GM23248 (cell line): ENCODE measurements at places on chromosomes 16 and 17. TPM values are rescaled to one million over a fixed set of nuclear protein-coding genes. Genes with fewer than 3 reads are reported as not detected.
A peak's percentile ranks its signal among the peaks of the same experiment; 100 is the strongest.

DNA sequence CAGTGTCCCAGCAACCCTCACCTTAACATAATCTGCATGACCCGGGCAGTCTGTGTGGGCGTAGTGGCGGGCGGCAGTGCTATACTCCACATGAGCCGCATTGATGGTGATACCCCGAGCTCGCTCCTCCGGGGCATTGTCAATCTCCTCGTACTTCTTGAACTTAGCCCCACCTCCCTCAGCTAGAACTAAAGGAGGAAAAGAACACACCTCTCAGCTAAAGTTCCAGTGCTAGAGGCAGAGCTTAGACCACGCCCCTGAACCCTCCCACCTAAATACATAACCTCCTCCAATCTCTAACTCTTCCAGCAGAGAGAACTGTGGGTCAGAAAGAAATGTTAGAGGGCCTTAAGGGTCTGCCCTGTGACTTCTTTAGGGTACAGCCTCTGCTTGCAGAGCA, 855 bp downstream of the TUFM start:
- peaks cover 11% of the 10 kb centered on the region for H3K4me1 ChIP-seq
- H3K27me3 ChIP-seq = no peaks in the 10 kb centered on the region
- H3K36me3 ChIP-seq = peaks cover 20% of the 10 kb centered on the region; the same call in 1 of the 2 replicates
- H3K4me3 ChIP-seq = peak overlapping the region; percentile 94
- peak overlapping the region; percentile 38 for H3K27ac ChIP-seq

GRCh38 chr17:259341-259976, 78.0 kb upstream of the DOC2B start:
- H3K36me3 ChIP-seq = no peaks in the 10 kb centered on the region
- H3K4me3 ChIP-seq = no peak overlapping the region
- no peak for DNase-seq
- H3K4me1 ChIP-seq = no peaks in the 10 kb centered on the region

GRCh38 chr17:40089077-40089895, 11.1 kb downstream of the NR1D1 start:
- peaks cover 8% of the 10 kb centered on the region for H3K36me3 ChIP-seq
- no peak overlapping the region for H3K27ac ChIP-seq
- no peak for DNase-seq
- H3K4me1 ChIP-seq = peaks cover 20% of the 10 kb centered on the region
- no peak overlapping the region for H3K4me3 ChIP-seq

KRTAP9-4 gene
- total RNA-seq = not detected in 2 replicates

TMEM88 gene
- total RNA-seq = not detected in 2 replicates
